ENCODE measurements at places on chromosomes 1 and 21.

DNA sequence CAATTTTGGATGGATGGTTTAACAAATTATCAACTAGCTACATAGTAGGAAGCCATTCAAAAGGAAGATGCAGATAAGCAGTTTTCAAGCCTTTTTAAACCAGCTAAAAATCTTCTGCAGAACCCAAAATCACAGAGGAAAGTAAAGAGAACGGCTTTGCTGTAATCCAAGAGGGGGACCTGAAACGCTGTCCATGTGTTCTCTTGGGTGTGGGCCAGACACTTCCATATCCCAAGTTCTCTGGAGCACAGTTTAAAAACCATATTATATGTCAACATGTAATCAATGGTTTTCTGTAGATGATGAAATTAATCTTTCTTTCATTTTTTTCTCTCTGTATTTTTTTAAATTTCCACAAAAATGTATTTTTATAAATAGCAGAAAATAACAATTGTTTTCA, 90.5 kb downstream of the SELENOF start:
- DNase-seq: no peak

DNA sequence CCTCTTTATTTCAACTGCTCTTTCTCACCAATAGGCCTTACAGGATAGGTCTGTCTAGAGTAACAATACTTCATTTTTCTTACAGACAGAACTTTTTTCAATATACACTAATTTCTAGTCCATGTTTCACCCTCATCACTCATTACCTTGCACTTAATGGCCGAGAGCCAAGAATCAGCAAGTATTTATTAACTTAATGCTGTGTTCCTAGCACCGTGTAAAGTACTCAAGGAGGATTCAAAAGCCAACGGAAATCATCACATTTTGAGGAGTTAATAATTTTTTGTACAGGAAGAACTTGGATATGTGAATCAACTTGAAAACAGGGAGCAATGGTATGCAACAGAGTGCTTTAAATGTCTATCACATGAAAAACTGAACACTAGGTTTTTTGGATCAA, 102.0 kb downstream of the PTPN14 start:
- no peak for DNase-seq

- DNase-seq: no peak
Observed at GRCh38 chr1:198918920-198919319, 280.1 kb downstream of the PTPRC start.

DNA sequence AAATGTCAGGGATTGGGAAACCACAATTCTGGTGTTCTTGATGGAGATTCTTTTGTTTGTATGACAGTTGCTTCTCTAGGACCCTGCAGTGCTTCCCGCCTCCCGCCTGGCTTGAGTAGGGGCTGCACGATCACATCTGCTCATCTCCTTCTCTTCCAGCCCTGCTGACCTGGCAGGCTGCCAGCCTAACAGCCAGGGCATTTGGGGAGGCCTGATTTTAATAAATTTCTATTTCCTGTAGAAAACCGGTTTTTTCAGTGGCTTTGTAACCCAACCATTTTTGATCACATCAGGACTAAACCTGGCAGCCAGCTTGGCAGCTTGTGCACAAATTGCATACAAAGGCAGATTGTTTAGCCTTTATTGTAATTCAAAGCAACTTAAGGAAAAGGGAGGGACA, 78.9 kb downstream of the UBE2U start:
- no peak for DNase-seq

- DNase-seq: peak; percentile 76
Observed at GRCh38 chr1:54384918-54385726, 21.1 kb downstream of the SSBP3 start.

DNA sequence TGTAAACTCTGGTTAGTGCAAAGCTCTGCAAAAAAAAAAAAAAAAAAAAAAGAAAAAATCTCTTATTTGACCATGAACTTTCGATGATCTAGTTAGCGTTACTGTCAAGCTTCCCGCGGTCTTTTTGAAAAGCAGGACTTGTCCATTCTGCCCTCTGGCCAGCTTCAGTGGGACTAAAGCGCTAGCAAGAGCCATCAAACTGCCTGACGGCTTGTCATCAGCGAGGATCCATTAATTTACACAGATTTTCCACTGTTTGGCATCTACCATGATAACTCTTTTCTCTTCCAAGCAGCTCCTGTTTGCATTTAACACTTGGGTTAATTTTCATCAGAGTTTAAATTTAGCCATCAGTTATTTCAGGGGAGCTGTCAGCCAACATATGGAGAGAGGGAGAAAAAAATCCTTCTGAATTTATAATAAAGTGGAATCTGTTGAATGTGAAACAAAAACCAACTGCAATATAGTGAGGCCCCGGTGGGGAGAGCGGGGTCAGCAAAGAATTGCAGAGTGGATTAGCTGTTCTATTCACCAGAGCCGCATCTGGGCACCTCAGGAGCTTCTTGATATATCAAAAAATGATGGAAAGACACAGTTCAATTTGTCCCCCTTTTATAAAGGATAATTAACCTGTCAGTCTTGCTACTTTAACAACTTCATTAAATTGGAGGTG, 298.2 kb downstream of the SPATA17 start:
- no peak for DNase-seq

GRCh38 chr1:26384076-26384475, 11.5 kb upstream of the ZNF683 start:
- DNase-seq: no peak

DNA sequence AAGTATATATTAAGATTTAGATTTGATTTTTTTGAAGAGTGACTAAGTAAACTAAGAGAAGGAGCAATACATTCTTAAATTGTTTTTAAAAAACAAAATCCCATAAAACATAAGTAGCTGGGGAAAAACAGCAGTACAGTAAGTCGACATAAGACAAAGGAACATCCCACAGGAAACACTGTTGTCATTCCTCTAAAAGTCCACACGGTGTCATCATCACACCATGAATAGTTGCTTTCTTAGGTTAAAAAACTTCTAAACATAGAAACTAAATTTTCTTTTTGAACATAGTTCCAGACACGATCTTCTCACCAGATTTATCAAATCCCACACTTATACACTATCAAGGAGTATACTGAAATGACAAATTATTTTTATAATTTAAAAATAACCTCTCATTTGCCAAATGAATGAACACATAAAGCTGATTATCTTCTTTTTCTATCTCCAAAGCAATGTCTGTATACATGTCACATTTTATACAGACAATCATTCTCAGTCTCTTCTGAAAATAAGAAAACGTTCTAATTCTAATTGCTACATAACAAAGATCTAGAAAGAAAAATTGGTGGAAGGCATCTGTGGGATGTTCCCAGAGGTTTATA, 15.8 kb downstream of the ODF2L start:
- peak; percentile 71 for DNase-seq

GRCh38 chr21:18030248-18030647, 211.1 kb upstream of the C21orf91 start:
- DNase-seq: no peak

GRCh38 chr1:115702959-115703358, 61.2 kb downstream of the VANGL1 start:
- DNase-seq: no peak

DNA sequence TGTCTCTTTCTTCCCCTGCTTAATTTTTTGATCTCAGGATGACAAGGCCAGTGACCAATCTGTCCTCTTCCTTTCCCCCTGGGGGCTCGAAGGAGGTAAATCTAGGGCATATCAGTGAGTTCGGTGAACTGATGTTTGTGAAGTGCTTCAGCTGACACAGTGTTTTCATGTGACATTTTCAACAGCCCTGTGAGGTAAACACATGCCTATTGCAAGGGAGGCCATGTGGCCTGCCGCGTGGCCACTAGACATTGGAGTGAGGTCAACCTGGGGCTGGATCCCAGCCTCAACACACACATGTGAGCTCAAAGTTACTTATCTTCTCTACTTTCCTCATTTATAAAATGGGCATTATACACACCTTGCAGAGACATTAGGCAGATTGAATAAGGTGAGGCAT, 126.3 kb downstream of the PLPP3 start:
- no peak for DNase-seq

DNA sequence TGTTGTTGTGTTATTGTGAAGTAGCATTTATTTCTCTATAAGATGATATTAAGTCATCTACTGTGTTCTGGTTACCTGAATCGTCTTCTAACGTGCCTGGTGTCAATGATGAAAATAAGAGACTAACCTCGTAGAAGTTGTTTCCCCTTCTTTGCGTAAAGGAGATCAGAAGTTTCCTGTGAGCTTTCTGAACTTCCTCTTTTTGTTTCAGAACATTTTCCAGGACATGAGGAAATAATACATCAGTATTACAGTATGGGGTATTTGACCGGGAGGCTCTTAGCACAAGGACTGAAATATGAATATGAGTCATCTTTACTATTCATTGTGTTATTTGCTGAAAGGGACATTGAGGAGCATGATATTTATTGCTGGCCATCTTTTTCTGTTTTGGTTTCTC, 1.3 kb downstream of the ST6GALNAC3 start:
- DNase-seq: peak; percentile 51

DNA sequence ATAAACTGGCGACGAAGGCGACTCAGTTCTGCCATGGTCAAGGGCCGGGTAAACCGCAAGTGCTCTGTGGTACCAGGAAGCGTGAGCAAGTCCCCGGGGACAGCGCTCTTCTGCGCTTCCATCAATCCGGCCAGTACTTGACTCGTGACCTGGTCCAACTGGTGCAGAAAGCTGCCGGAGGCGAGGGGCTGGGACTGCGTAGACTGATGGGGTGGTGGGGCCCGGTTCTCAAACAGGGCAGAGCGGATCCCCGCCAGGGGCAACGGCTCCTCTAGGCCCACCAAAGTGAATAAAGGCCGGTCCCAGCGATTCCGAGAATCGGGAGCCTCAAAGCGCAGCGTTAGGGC, 852 bp downstream of the KTI12 start:
- DNase-seq: peak; percentile 60

DNA sequence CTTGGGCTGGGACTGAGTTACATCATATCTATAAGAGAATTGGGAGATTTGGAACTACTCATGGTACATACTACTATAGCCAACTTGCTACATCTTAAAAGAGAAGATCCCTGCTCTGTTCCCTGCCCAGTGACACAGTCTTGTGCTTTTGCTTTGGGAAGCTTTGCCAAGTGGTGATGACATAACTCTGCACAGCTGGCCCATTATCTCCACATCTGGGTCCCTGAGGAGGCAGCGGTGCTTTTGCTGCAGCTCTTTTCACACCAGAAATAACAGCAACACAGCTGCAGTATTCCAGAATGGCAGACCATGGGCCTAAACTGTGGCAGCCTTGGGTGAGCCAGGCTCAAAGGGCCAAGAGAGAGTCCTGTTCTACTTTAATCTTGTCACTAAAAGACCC, 296.0 kb downstream of the HHAT start:
- no peak for DNase-seq

- peak; percentile 98 for DNase-seq
Observed at GRCh38 chr21:32007456-32007855, 134.6 kb downstream of the HUNK start.

- DNase-seq: peak; percentile 100
Observed at GRCh38 chr1:59375321-59376220, 78.7 kb downstream of the FGGY start.

- no peak for DNase-seq
Observed at GRCh38 chr1:8021676-8022266, 4.3 kb downstream of the ERRFI1 start.

GRCh38 chr1:58664881-58665280, 35.0 kb downstream of the MYSM1 start:
- peak; percentile 45 for DNase-seq

DNA sequence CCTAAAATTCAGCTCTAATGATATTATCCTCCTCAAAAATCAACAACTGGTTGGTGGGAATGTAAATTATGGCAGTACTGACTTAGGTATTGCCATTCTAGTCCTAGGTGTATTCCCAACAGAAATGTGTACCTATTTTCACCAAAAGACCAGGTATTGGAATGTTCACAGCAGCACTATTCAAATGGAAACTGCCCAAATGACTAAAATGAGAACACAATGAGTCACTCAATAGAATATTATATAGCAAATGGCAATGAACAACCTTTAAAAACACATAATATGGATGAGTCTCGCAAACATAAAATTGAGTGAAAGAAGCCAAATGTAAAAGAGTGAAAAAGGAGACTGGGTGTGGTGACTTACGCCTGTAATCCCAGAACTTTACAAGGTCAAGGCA, 44.9 kb downstream of the GADD45A start:
- DNase-seq: no peak

- DNase-seq: no peak
Observed at GRCh38 chr21:34690793-34691175, 22.0 kb downstream of the CLIC6 start.

GRCh38 chr1:219988818-219989217, 57.5 kb downstream of the EPRS1 start:
- no peak for DNase-seq

GRCh38 chr1:244054247-244054923, 3.3 kb downstream of the ZBTB18 start:
- DNase-seq: no peak

DNA sequence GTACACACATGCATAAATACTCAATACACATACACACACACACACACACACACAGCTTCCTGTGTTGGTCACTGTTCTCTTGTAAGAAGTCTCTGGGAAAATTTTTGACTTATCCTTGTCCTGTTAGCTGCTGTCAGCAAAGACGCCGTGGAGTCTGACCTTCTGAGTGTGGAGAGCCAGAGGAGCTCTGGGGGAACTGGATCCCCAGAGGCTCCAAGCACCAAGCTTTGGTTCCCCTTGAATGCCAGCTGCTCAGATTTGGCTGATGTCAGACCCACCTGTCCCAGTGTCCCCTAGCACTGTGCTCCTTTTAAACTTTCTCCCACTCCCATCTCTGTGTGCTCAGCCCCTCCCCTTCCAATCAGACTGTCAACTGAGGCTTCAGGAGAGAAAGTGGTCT, 319.1 kb downstream of the CAMTA1 start:
- DNase-seq: no peak

DNA sequence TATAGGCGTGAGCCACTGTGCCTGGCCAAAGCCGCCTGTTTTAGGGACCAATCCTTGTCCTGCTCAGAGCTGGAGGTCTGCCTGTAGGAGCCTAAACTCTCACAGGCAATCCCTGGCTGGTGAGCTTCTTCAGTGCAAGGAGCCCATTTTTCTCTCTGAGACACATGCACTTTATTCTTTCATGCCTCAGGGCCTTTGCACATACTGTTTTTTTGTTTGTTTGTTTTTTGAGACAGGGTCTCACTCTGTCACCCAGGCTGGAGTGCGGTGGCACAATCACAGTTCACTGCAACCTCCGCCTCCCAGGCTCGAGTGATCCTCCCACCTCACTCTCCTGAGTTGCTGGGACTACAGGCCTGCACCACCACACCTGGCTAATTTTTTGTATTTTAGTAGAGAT, 21.6 kb upstream of the PINK1 start:
- no peak for DNase-seq

Data from fibroblast of skin of back (primary cell).